ENCODE measurements at places on chromosomes 4 and X.

DNA sequence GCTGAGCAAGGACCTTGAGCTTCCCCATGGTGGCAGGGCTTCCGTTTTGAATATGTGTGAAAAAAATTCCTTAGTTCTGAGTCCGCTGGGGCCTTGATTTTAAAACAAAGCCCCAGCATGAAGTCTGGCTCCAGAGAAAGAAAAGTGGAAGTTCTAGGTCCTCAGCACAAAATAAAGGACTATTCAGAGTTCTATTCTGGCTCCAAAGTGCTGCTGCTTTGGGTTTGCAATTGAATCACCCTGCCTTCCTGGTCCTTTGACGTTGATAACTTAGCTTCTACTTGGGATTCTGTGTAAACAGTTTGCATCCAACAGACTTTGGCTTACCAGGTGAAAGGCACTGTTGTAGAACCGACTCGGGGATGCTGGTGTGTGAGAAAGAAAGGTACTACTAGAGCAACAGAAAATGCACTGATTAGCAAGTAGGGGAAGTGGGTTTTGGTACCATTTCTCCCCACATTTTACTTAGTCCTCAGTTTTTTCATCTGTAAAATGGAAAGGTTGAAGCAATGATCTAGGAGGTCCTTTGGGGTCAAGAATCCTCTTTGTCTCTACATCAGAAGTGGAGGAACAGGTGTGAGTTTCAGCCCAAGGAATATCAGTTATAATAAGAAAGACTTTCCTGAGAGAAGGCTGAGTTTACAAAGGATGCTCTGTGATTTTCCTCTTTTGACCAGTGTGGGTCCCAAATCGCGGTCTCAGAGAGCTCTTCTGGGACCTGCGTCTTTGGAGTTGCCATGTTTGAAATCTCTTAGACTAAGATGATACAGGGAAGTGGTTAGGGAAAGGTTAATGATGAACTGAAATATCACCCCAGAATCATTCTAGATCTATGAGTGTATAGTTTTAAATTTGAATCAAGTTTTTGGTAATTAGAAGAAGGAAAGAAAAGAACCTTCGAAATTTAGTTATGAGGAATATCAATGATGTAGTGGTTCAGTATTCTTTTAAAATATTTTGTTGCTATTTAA, 28.2 kb downstream of the IGFBP7 start:
- DNase-seq: no peak

DNA sequence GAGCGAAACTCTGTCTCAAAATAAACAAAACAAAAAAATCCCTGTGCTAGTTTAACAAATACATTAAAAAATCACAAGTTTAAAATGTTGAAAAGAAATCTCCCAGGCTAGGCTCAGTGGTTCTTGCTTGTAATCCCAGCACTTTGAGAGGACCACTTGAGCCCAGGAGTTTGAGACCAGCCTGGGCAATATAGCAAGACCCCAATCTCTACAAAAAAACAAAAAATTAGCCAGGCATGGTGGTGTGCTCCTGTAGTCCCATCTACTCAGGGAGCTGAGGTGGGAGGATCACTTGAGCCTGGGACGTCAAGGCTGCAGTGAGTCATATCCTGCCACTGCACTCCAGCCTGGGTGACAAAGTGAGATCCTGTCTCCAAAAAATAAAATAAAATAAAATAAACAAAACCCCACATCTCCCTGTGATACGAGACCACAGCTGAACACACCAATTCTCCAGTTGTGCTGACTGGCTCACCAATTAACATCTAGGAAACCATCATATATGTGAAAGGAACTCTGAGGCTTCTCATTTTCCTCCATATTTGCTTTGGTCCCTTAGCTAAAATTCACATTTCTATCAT, 7.3 kb downstream of the RPS4X start:
- no peak for DNase-seq

DNA sequence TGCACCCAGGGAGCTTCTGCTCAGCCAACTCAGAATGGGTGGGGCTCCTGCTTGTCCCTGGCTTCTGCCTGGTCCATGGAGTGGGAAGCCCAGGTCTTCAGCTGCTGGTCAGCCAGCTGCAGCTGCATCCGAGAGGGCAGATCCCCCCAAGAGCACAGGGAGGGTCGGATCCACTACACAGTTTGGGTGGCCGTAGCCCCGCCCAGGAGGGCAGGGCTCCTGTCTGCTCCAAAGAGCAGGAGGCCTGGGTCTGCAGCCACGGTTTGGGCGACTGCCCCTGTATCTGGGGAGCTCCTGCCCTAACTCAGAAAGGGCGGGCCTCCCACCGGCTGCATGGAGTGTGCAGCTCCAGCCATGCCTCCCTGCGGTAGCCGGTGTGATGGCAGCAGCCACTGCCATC, 169.1 kb downstream of the TEX13A start:
- no peak for DNase-seq

DNA sequence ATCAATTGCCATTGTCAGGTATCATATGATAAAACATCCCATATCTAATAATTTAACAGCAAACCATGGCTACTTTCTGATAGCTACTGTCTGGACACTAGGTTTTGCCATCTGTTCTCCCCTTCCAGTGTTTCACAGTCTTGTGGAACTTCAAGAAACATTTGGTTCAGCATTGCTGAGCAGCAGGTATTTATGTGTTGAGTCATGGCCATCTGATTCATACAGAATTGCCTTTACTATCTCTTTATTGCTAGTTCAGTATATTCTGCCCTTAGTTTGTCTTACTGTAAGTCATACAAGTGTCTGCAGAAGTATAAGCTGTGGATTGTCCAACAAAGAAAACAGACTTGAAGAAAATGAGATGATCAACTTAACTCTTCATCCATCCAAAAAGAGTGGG, 7.0 kb downstream of the NPY5R start:
- no peak for DNase-seq

DNA sequence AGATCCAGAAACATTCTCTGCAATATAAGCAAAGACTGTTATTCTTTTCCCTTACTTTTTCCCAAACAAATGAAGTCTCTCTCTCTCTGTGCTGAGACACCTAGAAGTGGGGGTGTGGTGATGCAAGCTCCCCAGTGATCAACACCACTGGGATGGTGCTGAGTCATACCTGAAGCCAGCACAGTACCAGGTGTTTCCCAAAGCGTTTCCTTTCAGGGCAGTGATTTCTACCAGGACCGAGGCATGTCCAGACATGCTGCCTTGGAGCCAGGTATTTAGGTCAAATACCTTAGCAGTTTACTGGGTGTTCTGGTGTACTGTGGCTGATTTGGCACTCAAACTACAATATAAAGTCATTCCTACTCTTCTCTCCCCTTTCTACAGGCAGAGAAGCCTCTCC, 726.5 kb downstream of the FAM133A start:
- no peak for DNase-seq

- DNase-seq: no peak
Measured at GRCh38 chr4:110615353-110616237, 7.3 kb downstream of the PITX2 start.

- no peak for DNase-seq
Measured at GRCh38 chrX:137747244-137748043, 181.5 kb downstream of the ZIC3 start.

- DNase-seq: no peak
Measured at GRCh38 chr4:123974386-123975149, 578.0 kb downstream of the SPRY1 start.

All from CD4-positive, alpha-beta T cell treated with Interleukin-15 for 4 hours (primary cell).